Choroid plexus epithelial cell (primary cell): ENCODE measurements at places on chromosomes 13 and 19.

DNA sequence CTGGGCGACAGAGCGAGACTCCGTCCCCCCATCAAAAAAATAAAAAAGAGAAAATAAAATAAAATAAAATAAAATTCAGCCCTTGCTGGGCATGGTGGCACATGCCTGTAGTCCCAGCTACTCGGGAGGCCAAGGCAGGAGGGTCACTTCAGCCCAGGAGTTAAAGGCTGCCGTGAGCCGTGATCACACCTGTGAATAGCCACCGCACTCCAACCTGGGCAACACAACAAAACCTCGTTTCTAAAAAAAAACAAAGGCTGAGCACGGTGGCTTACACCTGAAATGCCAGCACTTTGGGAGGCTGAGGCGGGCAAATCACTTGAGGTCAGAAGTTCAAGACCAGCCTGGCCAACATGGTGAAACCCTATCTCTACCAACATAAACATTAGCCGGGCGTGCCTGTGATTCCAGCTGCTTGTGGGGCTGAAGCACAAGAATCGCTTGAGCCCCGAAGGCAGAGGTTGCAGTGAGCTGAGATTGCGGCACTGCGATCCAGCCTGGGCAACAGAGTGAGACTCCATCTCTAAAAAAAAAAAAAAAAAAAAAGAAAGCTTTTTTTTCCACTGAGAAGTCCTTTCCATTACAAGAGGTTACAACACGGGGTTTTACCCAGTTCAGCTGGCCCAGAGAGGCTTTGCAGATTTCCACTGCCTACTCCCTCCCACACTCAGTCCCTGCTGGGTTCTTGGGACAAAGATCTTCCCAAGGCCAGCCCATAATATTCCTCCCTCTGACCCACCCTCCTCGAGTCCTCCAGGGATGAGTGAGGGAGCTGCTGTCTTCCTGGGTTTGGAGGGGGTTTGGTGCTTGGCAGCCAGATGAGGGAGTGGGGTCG, 6.4 kb downstream of the ANGPTL4 start:
- DNase-seq, result peak; percentile 49

DNA sequence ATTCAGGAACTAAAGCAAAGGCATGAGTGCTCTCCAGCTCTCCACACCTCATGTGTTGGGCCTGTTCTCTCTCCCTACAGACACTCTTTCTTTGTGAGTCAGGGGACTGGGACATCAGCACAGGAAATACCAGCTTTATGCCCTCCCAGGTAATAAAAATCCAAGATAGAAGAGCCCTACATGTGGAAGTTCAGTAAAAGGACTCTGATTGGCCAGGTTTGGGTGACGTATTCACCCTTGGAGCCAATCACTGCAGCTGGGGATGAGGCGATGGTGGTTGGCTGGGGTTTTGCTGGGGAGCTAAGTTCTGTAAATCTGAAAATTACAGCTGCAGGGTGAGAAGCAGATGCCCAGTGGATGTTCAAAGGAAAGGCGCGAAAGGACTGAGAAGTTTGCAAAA, 32.5 kb downstream of the CCDC70 start:
- DNase-seq, result no peak

DNA sequence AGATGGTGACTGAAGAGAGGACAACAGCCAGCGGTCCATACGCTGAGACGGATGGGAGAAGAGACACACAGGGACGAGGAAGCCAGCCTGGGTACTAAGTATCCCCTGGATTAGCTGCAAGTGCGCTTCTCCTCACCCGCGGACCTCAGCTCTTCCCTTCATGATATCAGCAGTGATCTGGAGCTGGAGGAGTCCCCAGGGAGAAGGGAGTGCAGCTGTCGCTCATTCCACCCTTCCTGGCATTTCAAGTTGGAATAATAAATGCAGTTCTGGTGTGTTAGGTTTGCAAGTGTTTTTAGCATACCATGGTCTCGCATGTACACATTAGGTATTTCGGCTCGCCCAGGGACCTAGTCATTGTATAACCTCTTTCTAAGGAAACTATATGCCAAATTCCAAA, 88.5 kb upstream of the C1QTNF9B start:
- DNase-seq, result peak; percentile 11

GRCh38 chr13:70623239-70623638, 515.0 kb upstream of the KLHL1 start:
- peak; percentile 35 for DNase-seq
